ENCODE measurements at places on chromosomes 3 and 15.

DNA sequence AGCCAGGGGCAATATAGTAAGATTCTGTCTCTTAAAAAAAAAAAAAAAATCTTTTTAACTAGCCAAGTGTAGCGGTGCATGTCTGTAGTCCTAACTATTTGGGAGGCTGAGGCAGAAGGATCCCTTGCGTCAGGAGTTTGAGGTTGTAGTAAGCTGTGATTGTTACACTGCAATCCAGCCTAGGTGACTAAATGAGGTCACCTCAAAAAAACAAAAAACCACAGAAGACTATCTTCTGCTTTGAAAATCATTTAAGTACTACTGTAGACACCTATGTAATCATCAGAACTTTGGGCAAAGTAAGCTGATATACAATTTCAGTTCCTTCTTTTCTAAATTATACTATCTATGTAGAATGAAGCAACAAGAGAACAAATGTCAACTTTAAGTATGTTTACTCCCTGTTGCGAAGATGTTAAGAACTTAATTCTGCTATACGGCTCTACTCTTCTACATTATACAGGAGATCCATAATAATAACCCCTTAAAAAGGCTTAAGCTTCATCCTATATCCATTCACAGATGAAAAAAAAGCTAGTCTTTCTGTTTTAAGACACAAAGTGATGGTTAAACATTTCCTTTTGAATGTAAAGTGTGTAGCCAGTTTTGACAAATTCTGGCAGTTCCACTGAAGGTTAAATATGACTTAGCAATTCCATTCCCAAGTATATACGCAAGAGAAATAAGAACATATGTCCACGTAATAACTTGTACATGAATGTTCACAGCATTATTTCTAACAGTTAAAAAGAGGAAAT lies 15.2 kb downstream of the DAZL start:
- DNase-seq, result no peak

GRCh38 chr3:161275919-161276318 lies 54.8 kb downstream of the NMD3 start:
- DNase-seq, result no peak

DNA sequence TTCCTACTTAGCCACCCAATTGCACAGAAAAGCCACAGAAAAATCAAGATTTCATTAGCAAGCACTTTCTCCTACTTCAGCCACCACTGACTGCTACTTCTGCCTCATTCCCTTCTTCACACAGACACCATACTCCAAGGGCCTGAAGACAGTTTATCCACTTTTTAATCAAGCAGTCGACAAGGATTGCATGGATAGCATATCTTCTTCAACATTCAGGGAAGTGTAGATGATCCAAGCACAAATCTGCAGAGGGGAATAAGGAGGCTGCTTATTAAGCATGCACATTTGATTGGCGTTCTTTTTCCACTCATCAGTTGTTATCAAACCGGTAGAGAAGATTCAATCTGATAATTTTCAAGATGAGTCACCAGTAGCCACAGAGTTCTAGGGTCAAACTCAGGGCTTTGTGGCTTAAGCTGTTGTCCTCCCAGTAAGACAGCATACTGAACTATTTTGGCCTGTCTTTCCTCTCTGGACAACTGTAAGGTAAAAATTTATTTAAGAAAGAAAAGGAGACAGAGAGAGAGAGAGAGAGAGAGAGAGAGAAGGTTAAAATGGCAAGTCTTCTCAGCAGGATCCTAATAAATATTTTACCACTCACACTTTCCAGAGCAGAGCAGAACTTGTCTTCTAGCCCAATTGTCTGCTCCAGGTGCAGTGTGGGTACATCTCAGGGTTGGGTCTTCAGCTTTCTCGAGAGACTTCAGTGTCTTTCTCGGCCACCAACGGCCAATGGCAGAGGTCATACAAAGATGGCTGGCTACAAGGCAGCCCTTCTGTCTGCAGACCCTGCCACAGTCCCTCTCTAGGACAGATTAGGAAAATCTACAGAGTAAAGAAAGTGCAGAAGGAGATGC lies 80.6 kb upstream of the BHLHE40 start:
- peak; percentile 63 for DNase-seq

DNA sequence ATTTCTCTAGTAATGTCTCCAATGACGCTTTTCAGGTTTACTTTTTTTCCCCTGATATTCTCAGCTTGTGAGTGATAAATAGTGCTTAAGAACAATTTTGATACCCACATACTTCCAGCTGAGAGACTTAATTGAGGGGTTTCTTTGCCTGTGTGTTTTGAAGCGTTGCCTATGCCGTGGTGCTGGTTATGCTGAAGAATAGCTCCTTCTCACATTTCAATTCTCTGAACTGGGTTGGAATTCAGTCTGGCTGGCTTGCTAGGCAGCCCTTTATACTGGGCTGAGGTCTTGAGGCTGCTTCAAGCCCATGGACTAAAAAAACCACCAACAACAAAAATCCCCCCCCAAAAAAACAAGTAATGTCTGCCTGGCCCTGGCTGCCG lies 87.4 kb downstream of the CHST2 start:
- no peak for DNase-seq

DNA sequence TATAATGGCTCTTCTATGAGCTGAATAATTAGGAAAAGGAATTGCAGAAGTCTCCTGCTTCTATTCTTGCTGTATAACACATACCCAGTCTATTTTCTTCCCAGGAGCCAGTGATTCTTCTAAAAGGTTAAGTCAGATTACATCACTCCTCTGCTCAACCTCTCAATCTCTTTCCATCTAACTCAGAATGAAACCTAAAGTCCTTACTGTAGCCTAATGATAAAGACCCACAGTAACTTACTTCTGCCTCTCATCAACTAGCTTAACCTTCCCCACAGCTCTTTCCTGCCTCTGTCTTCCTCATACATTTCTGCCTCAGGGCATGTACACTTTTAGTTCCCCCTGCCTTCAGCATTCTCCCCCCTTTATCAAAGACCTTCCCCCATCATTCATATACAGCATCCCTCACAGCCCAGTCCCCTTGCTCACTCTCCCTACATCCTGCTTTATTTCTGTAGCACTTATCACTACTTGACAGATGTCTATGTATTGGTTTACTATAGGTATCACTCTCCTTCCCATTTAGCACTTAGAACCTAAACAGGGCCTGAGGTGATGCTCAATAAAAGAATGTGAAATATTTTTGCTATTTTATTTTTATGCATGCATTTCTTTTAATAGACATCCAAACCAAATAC lies 28.5 kb upstream of the CMTM6 start:
- DNase-seq, result no peak
